ENCODE measurements at places on chromosomes 3 and 15.

DNA sequence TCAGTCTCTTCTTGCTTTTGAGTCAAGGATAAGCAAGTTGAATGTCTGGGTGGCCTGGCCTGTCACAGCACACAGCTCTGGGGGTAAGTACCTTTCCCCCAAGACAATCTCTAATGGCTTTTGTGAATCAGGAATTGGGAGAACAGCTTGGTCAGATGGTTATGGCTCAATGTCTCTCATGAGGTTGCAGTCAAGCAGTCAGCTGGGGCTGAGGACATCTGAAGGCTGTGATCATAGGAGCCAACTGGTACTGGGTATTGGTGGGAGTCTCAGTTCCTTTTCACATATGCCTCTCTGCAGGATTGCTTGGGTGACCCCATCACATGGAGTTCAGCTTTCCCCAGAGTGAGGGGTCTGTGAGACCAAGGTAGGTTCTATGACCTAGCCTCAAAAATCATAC lies 33.0 kb upstream of the TMEM158 start:
- DNase-seq = no peak

DNA sequence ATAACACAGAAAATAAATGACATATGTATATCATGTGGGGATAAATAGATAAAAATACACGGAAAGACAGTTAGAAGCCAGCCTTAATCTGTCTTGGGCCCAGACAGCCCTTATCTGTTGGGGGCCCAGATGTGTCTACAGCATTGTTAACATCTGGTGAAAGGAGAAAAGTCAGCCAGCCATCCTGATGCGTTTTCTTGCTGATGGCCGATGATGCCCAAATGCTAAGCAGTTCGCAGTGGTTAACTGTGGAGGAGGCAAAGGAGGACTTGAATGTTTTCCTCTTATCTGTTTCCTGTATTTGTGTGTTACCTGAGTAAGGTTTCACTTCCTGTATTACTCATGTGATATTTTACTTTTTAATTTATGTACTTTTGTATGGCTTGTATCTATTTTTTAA lies 46.2 kb downstream of the NOX5 start:
- DNase-seq = no peak

DNA sequence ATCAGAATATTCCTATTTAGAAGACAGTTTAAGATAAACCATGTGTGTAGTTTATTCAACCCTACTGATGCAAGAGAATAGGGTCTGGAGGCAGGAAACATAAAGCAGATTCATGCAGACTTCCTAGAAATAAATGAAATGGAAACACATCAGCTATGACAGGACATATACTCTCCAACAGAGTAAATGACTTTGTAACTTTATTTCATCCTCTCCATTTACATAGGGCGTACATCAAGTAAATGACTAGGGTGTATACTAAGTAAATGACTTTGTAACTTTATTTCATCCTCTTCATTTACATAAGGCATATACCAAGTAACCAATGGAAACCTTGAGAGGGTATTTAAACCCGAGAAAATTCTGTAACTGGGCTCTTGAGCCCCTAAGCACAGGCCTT lies 17.6 kb upstream of the SRPRB start:
- no peak for DNase-seq

GRCh38 chr3:196994056-196994455 lies 25.4 kb upstream of the PIGZ start:
- DNase-seq = no peak

DNA sequence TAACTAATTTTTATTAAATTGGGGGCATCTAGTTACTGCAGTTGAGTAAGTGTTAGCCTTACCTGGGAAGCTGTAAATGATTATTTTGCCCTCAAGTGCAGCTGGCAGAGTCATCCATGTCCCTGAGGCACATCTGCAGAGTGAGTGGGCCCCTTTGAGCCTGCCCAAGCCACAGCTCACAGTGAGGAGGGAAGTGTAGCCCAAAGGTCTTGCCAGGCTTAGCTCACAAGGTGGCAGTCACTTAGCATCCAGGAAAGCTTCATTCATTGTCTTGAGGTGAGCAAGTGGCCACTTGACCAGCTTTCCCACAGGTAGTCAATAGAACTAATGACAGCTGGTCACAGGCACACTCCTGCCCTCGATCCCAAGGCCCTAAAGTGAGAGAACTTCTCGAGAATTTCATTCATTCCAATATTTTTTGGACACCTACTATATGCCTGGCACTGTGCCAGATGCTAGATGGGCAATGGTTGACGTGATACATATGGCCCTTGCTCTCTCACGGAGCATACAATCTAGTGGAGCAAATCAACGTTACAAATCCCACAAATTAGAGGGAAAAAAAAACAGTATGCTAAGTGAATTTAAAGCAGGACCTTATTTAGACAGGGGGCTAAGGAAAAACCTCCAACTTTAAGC lies 163.3 kb upstream of the IL12A start:
- no peak for DNase-seq

DNA sequence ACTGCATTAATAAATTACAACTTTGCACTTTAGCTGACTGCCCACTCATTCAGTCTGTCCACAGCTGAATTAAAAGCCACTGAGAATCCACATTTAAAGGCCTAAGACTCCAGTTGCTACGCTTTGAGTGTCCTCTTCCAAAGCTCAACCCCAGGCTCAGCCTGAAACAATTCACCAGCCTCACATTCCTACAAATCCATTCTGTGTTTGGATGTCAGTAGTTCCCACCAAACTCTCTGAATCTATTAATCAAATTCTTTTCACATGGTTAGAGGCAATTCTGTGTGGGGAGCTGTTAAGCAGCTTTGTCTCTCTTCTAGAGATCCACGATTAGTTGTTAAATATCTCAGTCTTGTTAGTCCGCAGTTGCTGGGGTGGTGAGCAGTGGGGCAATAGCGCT lies 116.8 kb upstream of the UBE2E2 start:
- DNase-seq = no peak

DNA sequence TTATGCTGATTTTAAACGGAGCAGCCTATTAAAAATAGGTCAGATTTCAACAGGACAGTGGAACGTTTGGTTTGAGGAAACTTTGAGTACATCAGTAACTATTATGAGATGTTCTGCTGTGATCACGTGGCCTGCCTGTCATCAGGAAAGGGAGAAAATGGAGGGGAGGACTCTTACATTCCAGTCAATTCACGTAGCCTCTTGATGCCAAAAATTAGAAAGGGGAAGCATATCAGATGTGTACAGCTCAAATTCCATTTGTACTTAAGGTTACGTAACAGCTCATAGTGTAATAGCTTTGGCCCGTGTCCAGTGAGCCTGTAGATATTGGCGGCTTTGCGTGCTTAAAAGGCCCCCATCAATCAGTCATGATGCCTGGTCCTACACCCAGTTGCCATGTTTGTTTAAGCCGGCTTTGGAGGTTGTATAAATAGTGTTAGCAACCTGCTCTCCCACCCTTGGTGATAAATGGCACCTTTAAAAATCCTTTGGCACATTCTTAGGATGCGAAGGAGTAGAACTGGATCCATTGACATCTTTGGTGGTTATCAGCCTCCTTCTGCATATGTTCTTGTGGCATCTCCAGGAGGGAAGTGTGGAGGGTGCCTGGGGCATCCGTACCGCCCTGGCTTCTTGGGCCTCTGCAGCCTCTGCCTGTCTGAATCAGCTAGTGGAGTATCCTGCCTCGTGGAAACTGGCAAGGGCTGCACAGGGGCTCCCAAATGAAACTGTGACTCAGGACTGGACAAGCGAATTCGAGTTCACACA lies 163.9 kb downstream of the THSD4 start:
- DNase-seq = peak; percentile 86

- no peak for DNase-seq
Measured at GRCh38 chr3:117512975-117513374, 803.4 kb downstream of the TUSC7 start.

DNA sequence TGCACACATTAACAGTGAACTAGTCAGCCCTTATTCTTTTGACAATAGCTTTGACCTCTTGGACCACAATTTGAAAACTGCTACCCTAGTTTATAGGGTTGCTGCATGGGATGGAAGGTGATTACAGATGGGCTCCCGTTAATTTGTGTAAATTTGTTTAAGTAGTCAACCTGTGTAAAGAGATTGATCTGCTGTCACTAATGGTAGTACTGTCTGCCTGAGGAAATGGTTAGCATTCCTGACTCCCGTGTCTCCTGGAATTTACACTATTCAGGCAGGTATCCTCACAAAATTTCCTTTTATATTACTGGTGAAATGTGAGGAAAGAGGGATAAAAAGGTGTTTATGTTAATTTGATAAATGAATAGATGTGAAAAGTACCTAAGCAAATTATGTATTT lies 15.3 kb upstream of the EBLN2 start:
- DNase-seq = no peak

DNA sequence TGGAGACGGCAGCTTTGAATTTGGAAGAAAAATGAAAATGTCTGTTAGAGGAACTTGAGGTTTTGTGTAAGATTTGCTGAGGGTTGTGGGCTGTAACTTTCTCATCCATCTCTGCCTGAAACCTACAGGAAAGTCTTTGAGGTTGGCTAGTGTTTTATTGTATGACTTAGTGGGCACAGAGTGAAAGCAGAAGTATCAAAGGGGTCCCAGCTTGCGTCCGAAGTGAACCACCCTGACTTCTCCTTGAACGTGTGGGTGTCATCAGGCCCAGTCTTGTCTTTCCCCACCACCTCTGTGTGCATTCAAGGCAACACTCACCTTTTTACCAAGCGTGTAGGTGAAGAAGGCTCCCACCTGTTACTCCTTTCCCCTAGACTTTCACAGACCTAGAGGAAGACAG lies 682.1 kb upstream of the CFAP20DC start:
- no peak for DNase-seq

DNA sequence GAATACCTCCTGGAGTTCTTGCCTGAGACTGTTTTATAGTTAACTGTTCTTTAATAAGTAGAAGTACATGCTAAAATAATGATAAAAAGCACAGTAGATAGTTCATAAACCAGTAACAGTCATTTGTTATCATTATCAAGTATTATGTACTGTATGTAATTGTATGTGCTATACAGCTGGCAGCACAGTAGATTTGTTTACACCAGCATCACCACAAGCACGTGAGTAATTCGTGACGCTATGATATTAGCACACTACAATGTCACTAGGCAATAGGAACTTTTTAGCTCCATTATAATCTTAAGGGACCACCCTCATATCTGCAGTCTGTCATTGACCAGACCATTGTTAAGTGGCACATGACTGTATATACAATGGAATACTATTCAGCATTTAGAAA lies 534.7 kb downstream of the FHIT start:
- no peak for DNase-seq

DNA sequence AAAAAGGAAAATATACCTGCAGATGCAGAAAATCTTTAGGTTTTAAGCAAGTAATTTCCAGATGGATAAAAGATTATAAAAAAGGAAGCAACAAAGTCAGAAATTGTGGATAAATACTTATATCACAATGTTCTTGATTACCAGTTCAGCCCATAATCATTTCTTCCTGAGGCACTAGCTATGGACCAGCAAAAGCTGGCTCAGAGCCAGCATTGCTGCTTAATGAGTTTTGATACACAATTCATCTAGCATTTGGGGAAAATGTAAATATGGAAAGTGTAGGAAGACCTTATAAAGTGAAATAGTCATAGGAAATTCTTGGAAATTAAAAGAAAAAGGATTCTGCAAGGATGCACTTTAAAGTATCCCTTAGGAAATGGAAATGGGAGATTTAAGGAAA lies 168.3 kb upstream of the GBE1 start:
- peak; percentile 34 for DNase-seq

DNA sequence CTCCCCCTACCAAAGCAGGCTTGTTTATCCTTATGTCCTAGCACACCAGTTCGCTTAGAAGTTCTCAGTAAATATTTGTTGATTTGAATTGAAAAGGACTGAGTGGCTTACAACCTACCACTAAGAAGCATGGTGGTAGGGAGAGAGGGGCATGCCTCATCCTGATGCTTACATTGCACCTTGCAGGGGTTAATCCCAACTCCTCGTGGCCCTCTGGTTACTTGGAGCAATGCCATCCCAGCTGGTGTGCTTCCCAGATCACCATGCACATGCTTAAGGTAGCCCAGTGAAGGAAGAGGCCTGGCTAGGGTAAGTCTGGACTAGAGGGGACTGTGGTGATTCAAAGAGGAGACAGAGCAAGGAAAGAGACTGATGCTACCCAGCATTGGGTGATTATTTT lies 253.3 kb downstream of the CLSTN2 start:
- peak; percentile 88 for DNase-seq

GRCh38 chr3:179474480-179474879 lies 23.2 kb upstream of the GNB4 start:
- DNase-seq = no peak

DNA sequence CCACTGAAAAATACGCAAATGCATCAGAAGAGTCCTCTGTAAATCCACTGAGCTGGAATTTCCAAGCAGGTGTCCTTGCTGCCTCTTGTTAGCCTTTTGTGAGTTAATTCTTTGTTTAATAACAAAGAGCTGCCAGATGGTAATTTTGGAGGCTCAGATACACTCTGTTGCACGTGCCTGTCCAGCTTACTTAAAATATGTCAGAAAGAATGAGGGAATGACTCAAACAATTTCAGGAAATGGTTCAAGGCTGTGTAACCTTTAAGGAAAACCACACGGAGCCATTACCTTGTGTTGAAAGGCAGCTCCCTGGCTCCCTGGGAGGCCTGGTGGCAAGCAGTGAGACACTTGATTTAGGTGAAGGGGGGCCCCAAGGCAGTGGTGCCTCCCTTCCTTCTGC lies 302.2 kb upstream of the CTDSPL start:
- no peak for DNase-seq

DNA sequence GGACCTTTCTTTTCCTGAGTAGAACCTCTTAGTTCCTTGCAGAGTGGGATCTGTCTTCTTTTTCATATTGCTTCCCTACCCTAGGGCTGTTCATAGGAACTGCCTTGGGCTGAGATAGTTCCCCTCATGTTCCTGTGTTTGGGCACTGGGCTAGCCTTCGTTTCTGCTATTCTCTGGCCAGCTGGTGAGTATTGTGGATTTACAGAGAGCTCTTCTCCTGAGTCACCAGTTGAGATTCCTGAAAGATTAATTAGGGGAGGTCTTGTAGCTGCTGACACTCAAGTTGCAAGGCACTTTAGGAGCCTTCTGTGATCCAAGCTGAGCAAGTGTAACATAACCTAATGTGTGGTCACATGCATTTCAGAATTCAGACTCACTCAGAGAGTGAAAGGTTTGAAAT lies 30.7 kb downstream of the CHD2 start:
- DNase-seq = no peak

DNA sequence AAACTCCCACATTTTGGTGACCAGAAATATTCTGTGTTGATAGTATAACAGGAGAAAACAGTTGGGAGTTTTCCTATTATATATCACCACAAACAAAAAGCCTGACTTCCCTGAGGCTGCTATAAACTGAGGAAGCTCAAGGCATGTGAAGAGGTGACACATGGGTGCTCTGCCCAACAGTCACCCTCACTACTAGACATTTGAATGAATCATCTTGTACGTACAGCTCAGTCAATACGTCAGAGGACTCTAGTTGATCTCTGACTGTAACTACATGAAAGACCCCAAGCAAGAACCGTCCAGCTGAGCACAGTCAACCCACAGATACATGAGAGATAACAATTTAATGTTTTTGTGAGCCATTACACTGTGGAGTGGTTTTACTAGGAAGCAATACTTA lies 338.3 kb upstream of the ATP11B start:
- no peak for DNase-seq
